Urinary bladder (tissue), 4 donors: ENCODE measurements at places on chromosomes 4 and X.

DNA sequence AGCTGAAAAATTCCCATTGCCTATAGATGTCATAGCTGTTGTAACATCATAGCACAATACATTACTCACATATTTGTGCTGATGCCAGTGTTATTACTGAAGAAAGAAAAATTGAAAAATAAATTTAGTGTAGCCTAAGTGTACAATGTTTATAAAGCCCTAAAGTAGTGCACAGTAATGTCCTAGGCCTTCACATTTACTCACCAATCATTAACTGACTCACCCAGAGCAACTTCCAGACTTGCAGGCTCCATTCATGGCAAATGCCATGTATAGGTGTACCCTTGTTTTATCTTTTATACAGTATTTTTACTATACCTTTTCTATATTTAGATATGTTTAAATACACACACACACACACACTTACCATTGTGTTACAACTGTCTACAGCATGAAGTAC is 265.4 kb upstream of the MAGEB18 start:
- DNase-seq, result no peak

- no peak for DNase-seq
These were observed at the start of gene ARHGAP4 for GRCh38 chrX:153925739-153926551. Gene ARHGAP4 (minus strand): TSS chrX:153926264. CDS start chrX:153926202, 62 bp downstream.

DNA sequence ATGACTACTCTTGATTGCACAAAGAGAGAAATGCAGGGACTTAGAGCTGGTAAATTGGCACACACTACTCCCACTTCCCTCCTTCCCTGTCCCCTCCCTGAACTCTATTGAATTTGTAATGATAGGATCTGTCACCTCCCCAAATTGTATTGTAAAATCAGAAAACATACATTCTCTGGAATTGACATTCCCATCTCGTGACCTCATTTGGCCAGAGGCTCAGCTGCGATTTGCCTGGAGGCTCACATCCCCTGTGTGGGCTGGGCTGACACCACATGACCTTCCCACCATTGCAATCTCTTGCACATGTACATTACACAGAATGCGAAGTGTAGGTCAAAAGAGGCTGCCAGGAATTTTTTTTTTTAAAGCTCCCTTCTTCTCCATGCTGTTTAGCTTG is 172.1 kb downstream of the MID1IP1 start:
- no peak for DNase-seq

DNA sequence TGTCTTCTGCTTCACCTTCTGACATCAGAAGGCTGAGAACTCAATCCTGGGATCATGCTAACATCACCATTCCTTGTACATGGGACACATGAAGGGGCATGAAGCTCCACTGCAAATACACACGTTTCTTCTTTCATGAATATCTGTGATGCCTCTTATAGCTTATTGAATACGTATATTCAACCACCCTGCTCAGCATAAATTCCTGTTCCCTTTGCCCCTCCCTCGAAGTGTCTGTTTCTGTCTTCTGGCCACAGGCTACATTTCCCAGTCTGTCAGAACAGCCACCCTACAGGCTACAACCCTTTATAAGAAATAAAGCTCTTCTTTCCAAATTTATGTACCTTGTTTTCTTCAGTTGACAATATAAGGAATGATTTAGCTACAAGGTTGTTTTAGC is 201.3 kb upstream of the STS start:
- DNase-seq, result no peak

DNA sequence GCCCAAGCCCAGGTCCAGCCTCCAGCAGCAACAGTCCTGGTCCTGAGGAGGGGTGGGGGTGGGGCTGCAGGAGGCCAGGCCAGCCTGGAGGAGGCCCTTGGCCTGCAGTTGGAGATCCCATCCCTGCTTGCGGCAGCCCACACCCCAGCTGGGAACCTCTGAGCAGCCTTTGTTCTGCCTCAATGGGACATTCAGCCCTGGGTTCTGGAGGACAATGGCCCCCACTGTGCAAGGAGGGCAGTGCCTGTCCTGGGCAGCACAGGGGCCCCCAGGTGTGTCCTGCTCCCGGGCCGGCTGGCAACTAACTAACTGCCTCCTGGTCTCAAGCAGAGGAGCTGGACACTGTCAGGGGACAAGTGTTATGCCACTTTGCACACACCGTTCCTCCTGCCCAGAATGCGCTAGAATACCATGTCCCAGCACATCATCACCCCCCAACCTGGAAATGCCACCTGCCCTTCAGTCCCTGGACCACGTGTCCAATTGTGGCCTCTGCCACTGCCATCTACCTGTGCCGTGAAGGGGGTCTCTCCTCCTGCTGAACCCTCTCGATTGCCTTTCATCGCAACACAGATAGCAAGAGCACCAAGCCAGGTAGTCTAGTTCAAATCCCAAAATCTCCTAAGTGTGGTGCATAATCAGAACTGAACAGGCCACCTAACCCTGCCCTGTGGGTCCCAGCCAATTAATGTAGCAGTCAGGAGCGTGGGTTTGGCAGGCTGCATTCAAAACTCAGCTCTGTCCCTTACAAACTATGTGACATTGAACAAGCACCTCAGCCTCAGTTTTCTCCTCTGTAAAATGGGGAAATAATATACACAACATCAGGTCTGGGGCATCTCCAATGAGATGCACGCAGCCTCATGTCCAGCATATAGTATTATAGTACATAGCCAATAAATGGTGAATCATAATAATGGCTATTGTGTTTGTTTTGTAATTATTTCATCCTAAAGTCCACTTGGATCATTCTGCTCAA is 8.8 kb downstream of the PPP2R2C start:
- no peak for DNase-seq

DNA sequence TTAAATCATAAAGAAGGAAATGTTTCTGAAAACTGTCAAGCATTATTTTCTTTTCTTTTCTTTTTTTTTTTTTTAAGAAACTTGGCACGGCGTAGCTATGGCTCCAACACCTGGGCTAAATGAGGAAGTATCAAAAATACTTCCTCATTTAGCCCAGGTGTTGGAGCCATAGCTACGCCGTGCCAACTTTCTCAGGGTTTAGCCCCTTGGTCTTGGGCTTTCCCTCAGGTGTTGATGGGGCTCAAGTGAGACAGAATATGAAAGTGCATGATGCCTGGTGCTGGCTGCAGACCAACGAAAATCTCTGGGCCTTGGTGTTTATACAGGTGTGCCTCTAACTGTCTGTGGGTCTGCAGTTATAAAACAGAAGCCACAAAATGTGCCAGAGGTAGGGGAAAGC is 132.7 kb downstream of the ARHGAP24 start:
- DNase-seq, result no peak

GRCh38 chr4:183059797-183060196 is 39.3 kb upstream of the WWC2 start:
- DNase-seq, result no peak
